ENCODE measurements at places on chromosomes 16 and 17.

GRCh38 chr16:11852092-11852809 is 909 bp upstream of the RSL1D1 start:
- no peak for DNase-seq

DNA sequence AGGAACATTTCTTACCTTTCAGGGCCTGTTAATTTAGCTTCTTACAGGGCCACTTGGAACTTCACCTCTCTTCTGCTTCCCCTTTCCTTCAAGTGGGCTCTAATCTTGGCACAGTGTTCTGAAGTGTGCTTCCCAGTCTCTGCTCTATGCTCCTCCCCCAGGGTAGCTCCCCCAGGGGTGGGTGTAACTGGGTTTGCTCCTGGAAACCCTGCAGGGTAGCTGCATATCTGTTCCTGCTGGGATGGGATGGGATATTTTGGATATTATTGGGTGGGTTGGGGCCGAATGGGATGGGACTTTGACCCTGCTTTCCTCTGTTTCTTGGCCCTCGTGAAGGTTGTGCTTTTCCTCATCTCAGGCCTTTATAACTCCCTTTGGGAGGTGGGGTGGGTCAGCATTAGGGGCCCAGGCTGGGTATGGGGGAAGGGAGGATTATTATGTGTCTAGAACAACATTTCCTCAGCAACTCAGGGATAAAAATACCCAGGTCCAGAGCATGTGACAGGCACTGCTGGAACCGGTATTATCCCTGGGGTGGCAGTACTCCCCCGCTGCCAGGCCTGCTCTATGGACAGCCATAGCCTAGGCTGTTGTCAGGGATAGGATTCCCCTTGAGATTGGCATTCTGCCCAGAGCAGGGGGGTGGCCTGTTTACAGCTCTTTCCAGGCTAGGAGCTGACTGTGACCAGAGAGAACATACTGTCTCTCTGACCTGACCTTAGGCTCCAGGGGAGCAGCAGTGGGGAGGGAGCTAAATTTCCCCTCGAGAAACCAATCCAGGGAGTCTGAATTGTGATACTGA is 5.0 kb downstream of the NFE2L1 start:
- DNase-seq = no peak

GRCh38 chr17:48100160-48100559 is 1.1 kb downstream of the CBX1 start:
- no peak for DNase-seq

DNA sequence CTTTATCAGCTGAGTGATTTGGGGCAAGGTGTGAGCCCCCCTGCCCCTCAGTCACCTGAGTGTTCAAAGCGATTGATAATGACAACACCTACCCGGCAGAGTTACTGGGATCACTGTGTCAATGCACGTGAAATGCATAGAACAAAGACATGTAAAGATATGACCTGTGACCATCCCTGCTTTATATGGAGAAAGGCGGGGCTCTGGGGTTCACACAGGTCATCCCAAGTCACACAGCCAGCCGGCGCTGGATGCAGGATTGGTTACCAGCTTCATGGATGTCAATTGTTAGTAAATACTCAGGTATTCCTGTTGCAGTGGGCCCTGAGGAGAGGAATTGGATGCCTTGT is 64.4 kb downstream of the CRISPLD2 start:
- no peak for DNase-seq

DNA sequence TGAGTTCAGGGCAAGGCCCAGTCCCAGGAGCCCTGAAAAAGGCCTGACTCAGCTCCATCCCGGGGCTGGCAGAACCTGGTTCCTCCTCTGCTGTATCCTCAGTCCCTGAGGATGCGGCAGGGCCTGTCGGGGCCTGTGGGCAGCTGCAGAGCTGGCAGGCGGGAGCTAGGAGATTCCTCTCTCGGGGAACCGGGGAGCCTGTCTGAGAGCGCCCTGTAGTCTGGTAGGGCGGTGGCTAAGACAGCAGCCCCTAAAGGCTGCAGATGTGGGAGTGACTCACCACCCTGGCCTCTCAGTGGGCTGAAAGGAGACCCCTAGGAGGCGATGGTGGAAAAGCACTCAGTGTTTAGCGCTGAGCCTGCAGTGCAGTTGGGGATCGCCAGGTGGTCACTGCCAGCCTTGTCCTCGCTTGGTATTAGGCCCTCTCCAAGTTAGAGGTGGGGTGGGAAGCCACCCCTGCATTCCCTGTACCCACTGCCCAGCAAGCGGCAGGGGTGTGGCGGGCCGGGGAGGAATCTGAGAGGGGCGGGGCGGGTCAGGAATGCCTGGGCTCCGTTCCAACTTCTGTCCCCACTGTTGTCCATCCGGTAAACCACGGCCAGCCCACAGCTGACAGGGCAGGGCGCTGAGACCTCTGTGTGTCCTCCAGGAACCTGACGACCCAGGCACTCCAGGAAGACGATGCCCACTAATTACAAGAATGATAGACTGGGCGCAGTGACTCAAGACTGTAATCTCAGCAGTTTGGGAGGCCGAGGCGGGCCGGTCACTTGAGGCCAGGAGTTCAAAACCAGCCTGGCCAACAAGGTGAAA is 29.5 kb upstream of the CDH1 start:
- DNase-seq = no peak

- DNase-seq = no peak
Measured at GRCh38 chr17:59365383-59365981, 34.0 kb downstream of the YPEL2 start.

DNA sequence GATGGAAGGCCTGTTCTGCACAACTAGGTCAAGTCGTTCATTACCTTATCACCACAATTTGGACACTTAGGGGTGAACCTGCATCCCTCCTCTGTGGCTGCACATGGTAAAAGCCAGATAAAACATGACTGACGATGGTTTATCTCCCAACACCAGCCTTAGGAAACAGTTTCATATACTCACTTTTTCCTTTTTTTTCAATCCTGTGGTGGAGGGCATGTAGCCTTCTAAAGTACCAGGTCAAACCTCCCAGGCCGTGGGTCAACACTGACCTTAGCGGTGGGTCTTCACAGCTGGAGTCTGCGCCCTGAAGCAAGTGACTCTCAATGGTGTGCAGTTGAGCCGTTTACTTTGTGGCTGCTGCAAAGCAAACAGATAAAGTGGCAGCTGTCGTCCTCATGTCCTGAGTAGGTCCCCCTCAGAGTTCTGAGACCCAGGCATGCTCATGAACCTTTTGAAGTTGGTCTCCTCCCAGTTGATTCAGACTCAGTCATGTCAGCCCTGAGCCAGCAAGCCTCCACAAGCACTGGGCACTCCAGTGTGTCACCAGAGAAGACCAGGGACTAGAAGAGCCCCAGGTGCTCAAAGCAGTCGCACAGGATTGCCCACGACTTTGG is 5.9 kb downstream of the FAHD1 start:
- DNase-seq = no peak

GRCh38 chr16:47045023-47045422 is 71.5 kb upstream of the DNAJA2 start:
- no peak for DNase-seq

GRCh38 chr17:67633751-67634211 is 84.0 kb upstream of the NOL11 start:
- DNase-seq = no peak

DNA sequence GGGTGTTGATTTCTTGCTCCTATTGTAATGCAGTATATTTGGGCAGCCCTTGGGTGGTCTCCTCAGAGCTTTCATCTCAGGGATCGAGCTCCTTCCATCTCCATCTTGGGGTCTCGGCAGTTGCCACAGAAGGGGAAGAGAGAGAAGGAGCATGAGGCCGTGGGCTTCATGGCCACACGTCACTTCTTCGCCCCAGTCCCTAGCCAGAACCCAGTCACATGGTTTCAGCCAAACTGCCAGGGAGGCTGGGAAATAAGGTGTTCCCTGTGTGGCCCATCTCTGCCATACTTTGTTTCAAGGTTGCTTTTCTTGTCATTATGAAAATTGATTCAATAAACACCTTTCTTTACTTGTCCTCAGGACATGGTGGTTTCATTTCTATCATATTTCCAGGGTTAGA is 68.4 kb upstream of the NKD1 start:
- no peak for DNase-seq

DNA sequence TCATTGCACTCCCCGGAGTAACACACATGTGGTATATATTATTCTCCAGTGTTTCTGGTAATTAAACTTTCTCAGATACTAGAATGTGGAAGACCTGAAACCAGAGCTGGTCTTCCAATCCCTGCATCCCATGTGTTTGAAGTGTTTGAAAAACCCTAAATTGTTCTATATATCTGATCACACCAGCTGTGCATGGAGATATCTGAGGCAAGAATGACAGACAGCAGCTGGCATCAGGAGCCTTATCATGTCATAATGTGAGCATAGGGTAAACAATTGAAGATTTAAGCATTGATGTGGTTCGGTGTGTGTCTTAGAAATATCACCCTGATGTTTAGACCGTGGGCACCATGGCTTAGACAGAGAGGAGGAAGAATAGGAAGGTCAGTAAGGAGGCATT is 251.0 kb downstream of the CDH11 start:
- no peak for DNase-seq

DNA sequence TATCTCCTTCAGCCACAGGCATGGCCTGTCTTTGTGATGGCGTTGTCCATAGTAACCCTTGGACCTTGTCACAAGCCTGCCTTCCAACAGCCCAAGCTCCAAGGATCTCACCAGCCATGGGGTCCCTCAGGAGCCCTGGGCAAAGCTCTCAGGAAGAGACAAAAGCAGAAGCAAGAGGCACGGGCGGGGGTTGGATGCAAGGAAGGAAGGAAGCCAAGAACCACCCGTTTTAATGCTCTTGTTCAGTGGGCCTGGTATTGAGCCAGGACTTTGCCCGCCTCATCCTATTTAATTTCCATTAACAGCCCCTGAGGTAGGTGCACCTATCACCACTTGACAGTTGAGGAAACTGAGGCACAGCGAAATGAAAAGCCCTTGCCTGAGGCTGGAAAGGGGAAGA is 32.3 kb upstream of the GOSR2 start:
- DNase-seq = no peak

- no peak for DNase-seq
Measured at GRCh38 chr17:75854101-75854748, 910 bp downstream of the WBP2 start.

DNA sequence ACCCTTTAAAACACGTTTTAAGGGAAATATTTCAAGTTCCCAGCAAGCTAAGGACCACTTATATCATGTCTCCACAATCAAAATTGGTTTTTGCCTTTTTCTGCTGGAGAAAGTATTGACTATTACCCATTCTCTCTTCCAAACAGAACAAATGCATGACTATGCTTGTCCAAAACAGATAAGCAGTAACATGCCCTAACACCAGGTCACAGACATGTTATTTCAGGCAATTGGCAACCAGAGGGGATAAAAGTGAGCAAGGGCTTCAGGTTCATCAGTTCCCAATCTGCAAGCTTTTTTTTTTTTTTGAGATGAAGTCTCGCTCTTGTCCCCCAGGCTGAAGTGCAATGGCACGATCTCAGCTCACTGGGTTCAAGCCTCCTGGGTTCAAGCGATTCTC is 15.0 kb downstream of the SKA2 start:
- DNase-seq = no peak

GRCh38 chr16:50718061-50718760 is 23.7 kb upstream of the CYLD start:
- no peak for DNase-seq

GRCh38 chr16:72836985-72837384 is 210.9 kb downstream of the ZFHX3 start:
- DNase-seq = no peak

GRCh38 chr16:84643180-84643583 is 5.1 kb upstream of the KLHL36 start:
- DNase-seq = no peak

- no peak for DNase-seq
Measured at GRCh38 chr17:37485938-37486570, 3.6 kb upstream of the DUSP14 start.

- no peak for DNase-seq
Measured at GRCh38 chr16:64391063-64391600, 730.7 kb downstream of the CDH11 start.

GRCh38 chr17:69414408-69415274 is at the start of gene MAP2K6:
TSS of gene MAP2K6 (plus strand) at chr17:69414697. CDS start at chr17:69414985, 288 bp downstream.
- no peak for DNase-seq

DNA sequence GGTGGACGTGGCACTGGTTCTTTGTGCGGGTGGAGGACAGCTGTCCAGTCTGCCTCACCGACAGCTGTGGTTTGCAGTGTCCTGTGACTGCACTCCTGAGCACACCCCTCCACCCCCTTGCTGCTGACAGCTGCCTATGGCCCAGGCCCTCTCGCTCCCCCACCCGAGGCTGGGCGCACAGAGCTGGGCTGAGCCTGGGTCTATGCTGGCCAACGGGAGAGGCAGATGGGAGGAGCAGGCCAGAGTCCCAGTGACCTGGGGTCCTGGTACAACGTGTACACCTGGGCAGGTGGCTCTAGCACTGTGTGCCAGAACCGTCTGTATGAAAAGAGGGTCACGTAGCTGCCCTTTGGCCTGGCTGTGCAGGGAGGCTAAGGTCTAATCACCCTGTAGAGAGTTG is 30.5 kb downstream of the BAIAP2 start:
- no peak for DNase-seq

DNA sequence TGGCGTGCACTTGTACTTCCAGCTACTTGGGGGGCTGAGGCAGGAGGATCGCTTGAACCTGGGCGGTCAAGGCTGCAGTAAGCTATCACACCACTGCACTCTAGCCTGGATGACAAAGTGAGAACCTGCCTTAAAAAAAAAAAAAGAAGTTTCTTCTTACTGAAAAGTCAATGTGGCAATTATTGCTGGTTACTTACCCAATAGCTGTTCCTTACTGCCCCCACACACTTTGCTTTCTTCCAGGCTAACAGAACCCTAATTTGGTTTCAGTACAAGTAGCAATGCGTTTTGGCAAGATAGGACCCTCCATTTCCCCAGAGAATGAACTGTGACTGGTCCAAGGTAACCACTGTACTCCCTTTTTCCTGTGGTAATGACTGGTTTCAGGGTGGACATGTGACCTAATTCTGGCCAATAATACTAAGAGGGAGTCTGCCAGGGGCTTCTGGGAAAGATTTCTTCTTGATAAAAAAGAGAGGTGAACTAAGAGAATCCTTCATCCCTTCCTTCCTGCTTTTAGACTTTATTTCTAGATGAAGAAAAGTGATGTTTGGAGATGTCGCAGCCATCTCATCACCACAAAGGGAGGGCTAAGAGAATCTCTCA is 58.8 kb upstream of the MSI2 start:
- no peak for DNase-seq

DNA sequence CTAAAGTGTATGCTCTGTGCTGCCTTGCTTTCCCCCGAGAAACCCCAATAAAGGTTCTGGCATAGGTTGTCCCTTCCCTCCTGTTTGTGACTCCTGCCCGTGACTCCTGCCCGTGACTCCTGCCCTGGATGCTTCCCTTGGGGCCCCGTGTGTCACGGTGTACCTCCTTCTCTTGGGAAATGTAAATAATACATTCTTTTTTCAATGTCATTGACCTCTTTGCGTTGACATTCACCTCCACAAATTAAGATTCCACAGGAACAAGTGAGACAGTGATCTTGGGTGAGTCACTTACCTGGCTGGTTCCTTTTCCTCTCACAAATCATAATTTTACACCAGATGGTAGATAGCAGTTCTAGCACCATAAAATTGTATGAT is 632 bp downstream of the CCL15 start:
- DNase-seq = no peak

GRCh38 chr16:67242138-67242730 is 5.0 kb downstream of the FHOD1 start:
- DNase-seq = no peak

- peak; percentile 56 for DNase-seq
Measured at GRCh38 chr17:4444782-4445473, 11.2 kb downstream of the SPNS3 start.

GRCh38 chr17:7912927-7913524 is 3.1 kb downstream of the RNF227 start:
- no peak for DNase-seq

- DNase-seq = no peak
Measured at GRCh38 chr16:1299868-1300203, 9.6 kb upstream of the UBE2I start.
